OCI-LY7 (cell line): ENCODE measurements at places on chromosomes 2 and 18.

- no peak for DNase-seq
Measured at GRCh38 chr2:37020212-37020886, 54.0 kb upstream of the STRN start.

DNA sequence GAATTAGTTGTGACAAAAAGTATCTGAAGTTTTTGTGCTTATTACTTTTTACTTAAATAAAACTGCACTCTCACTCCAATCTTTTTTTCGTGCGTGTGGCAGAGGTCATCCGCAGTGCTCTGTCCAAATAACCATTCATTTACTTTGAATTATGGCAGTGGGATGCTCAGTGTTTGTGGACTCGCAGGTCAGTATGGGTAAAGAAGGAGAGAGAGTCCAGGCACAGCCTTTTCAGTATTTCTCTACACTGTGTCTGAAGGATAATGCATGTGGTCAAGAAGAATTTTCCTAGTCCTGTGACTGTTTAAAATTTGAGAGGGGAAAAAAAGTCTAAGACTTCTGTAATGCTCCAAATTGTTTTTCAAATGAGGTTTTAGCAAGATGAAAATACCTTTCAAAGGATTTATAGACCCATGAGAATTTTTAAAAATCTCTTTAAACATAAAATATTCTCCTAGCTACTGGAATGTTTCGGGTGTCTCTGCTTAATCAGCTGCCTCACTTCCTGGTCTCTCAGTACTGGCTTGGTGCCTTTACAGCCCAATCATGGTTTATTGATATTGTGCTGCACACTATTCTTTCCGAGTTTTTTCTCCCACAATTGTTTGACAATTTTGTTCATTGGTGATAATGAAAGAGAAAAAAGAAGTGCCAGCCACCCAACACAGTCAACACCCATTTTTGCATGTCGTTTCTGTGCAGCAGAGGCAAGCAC, 453.2 kb downstream of the PTPRM start:
- no peak for DNase-seq

DNA sequence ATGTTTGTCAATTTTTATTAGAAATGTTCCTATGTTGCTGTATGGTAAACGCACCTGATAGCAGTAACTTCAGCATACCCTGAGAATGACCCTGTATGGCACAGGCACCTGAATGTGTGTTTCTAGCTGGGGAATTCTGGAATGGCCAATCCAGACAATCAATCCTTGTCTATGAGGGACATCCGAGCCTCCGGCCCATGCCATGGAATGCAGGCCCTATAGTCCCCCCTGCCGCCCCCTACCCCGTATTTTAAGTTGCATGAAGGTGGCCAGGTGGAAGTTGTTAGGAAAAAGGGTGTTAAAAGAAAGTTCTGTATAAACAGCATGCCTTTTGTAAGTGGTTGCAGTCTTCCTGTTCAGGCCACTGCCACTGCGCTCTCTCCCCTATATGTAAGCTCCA, 595.9 kb downstream of the DSC3 start:
- no peak for DNase-seq

GRCh38 chr2:25339791-25340180, 1.9 kb downstream of the DNMT3A start:
- no peak for DNase-seq

DNA sequence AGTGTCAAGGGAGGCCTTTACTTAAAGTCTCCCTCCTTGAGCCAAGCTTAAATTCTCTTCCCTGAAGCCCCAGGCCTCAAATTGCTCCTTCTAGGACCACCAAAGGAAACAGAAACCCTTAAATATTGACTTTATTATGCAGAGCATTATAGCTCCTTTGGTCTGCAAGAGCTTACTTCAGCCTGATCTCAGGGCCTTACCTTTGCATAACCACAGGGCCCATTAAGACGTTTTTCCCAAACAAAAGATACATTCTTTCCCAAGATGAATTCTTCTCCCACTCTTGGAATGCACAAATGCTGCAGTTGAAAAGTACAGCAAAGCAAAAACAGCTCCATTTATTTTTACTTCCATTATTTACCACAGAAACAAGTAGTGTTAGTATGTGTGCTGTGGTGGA, 130.8 kb downstream of the B3GNT2 start:
- no peak for DNase-seq

DNA sequence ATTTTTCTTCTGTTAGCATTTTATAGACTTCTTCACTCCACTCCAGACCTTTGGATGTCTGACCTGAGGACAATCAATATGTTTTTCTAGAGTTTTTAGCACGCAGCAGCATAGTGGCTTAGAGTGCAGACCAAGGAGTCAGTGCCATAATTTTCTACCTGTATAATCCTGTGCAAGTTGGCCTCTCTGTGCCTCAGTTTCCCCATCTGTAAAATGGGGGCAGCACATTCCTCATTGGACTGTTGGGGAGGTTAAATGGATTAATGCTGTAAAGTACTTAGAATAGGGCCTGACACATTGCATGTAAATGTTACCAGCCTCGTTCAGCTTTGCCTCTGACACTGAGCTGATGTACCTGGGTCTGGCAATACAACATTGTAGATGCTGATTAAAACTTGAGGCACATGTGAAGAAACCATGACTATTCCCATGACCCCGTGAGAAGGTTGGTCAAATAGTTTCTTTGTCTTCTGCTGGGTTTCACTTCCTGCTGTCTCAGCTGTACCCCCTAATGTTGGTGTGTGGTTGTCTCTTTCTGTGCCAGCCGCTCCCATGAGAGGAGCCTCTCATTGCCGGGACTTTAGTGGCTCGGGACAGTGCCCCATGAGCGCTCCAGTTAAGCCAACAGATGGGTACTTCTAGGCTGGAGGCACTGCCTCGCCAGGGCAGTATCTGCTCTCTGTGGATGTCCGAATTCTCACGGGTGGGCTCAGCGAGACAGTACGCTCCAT, 125.3 kb downstream of the SH3RF3 start:
- DNase-seq, result peak; percentile 14

DNA sequence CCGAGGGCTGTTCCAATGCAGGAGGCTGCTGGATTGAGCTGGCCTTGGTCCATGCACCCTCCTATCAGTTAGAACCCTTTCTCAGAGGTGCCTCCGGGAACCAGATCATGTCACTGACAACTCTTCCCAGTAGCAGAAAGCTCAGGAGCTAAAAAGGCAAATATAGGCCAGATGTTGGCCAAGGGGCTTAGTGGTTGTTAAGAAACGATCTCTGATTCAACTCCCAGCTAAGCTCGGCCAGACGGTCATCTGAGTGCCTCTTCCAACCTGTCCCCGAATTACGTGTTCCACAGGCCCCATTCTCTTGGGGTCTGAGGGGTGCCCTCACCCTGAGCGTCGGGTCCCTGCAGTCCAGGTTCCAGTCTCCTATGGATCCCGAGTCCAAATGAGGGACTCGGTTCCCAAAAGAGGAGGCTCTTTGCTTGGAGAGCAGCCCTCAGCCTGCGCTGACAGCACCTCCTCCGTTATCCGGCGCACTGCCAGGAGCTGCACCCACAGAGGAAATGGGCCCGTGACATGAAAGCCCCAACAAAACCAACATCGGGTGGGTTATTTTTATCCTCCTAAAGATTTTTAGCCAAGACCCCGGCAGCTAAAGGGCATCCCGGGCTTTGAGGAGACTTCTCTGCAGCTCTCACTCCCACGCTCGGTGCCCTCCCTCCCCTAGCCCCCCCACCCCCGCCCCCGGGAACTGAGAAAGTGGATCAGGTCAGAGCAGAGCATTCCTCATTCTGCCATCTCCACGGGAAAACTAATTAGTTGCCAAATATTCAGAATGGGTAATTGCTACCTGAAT, 106.6 kb upstream of the ID2 start:
- peak; percentile 84 for DNase-seq

GRCh38 chr2:31267437-31268120, 33.6 kb downstream of the EHD3 start:
- DNase-seq, result no peak

- no peak for DNase-seq
Measured at GRCh38 chr2:10848541-10848940, 36.0 kb upstream of the PDIA6 start.

DNA sequence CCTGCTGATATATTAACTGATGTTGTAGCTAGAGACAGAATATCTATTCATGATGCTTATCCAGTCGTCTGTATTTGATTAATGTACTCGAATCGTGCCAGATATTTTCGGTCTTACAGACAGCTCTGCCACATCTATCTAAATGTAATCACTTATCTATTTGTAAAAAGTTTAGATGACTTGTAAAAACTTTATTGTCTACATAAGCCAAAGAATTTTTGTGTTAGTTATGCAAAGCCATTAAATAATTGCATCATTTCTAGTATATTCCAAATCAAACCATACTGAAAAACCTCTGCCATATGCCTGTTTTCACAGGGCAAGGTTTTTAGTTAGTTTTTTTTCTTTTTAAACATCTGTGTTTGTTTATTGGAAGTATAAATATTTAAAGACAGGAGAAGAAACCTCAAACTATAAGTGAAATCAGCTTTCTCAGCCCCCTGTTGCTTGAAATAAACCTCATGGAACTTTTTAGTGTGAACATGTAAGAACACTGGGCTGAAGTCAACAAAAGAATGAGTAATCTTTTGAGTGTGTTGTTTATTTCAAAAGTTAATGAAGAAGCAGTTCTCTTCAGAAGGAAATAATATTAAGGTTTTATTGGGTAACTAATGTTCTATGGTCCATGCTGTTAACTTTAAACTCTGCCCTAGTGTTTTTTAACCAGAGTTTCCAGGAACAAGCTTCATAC, 657.6 kb upstream of the SYT4 start:
- DNase-seq, result no peak

DNA sequence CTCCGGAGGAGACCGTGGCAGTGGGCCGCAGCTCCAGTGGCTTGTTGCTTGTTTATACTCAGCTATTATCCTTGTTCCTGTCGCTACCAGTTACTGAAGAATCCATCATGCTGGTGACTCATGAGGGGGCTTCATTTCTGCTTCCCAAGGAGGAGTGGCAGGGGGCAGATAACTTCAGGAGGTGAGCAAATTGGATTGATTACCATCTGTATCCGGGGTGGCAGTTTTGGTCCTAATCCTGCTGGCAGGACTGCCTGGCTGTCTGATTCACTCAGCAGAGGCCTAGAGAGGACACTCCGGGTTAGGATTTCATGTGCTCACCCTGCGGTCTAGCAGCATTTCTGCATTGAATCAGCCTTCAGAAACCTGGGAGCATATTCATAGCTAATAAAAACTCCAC, 230.0 kb downstream of the ACTR3 start:
- DNase-seq, result no peak

- DNase-seq, result no peak
Measured at GRCh38 chr2:230915319-230915718, 9.7 kb downstream of the GPR55 start.

GRCh38 chr2:80437959-80438358, 133.4 kb upstream of the LRRTM1 start:
- no peak for DNase-seq

- no peak for DNase-seq
Measured at GRCh38 chr18:37684183-37684582, 118.6 kb upstream of the CELF4 start.

DNA sequence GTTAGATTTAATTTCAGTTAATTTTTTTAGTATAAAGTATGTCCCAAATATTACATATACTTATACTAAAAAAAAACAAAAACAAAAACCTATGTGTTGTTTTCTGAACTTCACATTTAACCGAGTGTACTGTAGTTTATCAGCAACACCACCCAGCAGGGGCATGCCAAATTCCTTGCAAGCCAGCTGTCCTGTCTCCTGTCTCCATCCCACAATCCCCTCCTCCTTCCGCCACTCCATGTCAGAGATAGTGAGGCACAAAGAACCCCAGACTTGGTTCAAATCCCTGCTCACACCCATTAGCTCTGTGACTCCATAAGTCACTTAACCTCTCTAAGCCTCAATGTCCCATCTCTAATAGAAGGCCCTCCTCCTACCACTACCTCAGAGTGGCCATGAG, 9.4 kb downstream of the CHST10 start:
- DNase-seq, result no peak

DNA sequence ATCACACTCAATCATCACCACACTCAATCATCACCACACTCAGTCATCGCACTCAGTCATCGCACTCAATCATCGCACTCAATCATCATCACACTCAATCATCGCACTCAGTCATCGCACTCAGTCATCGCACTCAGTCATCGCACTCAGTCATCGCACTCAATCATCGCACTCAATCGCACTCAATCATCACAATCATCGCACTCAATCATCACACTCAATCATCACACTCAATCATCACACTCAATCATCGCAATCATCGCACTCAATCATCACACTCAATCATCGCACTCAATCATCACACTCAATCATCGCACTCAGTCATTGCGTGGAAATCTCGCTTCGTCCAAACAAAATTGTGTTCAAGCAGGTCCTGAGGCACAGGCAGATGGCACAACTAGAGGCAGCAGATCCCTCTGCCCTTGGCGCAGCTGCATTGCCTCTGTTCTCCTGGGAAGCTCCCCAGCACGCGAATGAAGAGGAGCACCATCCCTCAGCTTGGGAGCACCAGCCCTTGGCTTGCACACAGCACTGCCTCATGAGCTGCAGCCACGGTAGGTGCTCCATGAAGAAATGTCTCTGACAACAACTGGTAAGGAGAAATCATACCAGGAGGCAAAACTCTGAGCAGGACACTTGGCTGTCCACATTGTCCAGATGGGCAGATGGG, 108.1 kb downstream of the EIPR1 start:
- no peak for DNase-seq

DNA sequence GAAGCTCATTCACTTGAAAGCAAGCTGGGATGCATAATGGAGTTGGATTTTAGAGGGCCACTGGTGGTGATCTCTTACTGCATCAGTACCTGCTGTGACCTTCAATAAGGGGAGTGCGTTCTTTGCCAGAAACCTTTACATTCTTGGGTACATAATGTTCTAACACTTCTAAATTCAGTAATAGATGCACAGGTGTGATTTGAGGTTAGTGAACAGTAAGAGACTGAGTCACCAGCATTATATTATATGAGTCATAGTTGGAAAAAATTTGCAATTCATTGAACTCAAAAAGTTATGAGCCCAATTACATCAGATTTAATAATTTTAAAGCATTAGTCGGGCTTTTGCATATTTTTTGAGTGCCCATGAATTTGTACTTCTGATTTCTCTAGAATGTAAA, 803.3 kb downstream of the ADCYAP1 start:
- DNase-seq, result no peak

- no peak for DNase-seq
Measured at GRCh38 chr18:76456823-76457222, 38.2 kb downstream of the ZNF516 start.

DNA sequence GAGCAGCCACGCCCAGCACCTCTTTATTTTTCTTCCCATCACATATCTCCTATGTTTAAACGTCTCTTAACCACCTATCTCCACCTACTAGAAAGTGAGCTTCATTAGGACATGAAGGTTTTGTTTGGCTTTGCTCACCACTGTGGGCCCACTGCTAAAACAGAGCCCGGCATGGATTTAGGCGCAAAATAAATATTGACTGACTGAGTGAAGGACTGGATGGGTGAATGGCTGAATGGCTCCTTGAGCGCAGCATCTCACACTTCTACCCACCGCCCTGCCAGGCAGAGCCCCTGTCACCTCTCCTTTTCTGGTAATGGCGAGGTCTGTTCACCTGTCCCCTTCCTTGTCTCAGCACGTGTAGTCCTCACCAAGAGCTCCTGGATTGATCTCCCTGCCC, 10.1 kb downstream of the CAPG start:
- no peak for DNase-seq
